ENCODE measurements at places on chromosomes 1 and 21.

GRCh38 chr1:114495486-114495885 lies 15.5 kb downstream of the TRIM33 start:
- no peak for DNase-seq

GRCh38 chr1:231428377-231428776 lies 6.3 kb upstream of the EGLN1 start:
- no peak for DNase-seq

- no peak for DNase-seq
These were observed 80.7 kb downstream of the MRPL37 start for GRCh38 chr1:54280651-54281050.

GRCh38 chr1:205663286-205663936 lies 16.9 kb downstream of the SLC45A3 start:
- no peak for DNase-seq

GRCh38 chr1:219506473-219506899 lies 106.4 kb downstream of the ZC3H11B start:
- no peak for DNase-seq

- no peak for DNase-seq
These were observed 7.7 kb upstream of the SLC26A9 start for GRCh38 chr1:205950826-205951549.

- peak; percentile 56 for DNase-seq
These were observed at the start of gene SYT6 for GRCh38 chr1:114153261-114154145. TSS of gene SYT6 (minus strand) at chr1:114153869. CDS start at chr1:114153772, 97 bp downstream.

- DNase-seq, result no peak
These were observed 873.4 kb upstream of the ADAMTS5 start for GRCh38 chr21:27840262-27840661.

- peak; percentile 52 for DNase-seq
These were observed 25.5 kb downstream of the UTS2 start for GRCh38 chr1:7827126-7827955.

DNA sequence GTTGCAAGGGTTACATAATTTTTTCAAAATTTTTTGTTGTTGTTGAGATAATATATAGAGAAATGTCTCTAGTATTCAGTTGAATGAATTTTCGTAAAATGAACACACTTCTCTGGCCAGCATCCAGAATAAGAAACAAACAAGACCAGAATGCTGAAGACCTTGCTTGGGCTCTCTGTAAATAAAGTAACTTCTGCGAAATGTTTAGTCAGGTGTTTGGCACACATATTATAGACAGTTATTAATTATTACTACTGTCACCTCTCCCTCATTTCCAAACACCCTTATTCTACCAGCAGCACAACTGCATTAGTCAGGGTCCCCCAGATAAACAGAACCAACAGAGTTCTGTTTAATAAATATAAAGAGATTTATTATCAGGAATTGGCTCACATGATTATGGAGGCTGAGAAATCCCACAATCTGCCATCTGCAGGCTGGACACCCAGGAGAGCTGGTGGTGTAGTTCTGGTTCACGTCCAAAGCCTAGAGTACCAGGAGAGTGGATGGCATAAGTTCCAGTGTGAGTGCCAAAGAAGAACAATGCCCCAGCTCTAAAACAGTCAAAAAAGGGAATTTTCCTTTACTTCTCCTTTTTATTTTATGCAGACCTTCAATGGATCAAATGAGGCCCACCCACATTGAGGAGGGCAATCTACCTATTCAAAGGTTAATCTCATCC lies 44.1 kb upstream of the KCND3 start:
- DNase-seq, result no peak

- no peak for DNase-seq
These were observed 111.8 kb upstream of the USH2A start for GRCh38 chr1:216535059-216535458.

DNA sequence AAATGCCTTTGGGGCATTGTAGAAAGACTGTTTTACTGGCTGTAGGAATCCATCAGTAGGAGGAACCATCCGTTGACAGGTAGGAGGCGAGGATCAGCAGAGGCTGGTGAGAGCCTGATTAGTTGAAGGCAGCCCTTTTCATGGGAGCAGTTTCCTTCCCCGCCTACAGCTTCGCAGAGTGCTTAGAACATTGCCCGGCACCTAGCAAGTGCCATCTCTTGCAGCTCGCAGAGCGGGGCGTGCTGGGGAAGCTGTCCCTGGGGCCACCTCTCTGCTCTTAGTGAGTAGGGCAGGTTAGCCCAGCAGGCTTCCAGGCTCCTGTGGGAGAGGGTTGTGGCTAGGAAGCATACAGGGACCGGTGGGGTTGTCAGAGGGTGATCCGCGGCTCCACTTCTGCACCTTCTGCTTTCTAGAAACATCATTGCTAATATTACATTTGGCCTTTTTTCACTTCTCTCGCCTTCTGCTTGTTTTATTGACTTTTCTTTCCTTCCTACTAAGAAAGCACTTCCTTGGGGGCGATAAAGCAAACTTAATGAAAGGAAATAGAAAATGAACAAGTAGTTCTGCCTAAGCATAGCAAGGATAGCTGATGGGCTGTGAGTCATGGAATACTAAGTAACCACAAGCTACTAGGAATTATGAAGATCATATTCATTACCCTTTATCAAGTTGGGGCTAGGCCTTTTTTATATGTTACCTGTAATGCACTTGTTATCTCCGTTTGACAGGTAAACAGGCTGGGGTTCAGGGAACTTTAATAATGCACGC lies 176.7 kb downstream of the GALNT2 start:
- DNase-seq, result no peak

DNA sequence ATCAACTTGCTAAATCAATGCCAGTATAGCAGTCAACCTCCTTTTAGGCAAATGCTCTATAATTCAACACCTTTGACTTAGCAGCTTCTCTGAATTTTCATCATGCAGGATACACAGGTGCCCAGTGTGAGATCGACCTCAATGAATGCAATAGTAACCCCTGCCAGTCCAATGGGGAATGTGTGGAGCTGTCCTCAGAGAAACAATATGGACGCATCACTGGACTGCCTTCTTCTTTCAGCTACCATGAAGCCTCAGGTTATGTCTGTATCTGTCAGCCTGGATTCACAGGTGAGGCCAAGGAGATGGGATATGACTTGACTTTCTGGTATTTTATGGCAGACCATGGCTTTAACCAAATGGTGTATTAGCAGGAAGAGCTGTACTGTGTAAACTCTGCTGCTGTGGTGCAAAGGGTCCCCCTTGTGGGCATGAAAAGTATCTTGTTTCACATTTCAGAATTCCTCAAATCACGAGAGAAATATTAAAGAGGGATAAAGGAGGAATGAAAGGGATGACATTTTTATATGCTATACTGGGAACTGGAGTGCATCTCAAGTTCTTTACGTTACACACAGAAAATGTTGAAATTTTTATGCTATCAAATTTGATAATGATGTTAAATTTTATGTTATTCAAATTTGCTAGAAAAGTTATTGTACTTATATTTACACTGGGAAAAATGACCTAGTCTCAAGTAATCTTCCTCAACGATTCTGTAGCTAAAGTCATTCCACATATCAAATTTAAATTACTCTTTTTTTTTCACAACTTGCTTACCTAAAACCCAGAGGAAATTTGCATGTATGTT lies 88.9 kb downstream of the CRB1 start:
- DNase-seq, result no peak

DNA sequence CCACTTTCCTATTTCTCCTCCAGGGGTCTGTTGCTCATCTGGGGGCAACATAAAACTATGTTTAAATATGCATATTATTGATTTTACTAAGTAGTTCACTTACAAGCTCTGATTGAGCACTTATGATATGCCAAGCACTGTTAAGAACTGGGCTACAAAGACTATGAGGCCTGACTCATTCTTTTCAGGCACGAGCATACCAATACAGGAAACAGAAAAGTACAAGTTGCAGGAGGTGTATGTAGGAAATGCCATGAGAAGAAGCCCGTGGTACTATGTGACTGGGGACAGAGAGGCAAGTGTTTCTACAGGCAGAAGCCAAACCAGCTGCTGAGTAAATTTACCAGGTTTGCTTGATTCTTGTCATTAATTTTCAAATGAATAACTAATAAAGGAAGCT lies 120.4 kb upstream of the PTGFR start:
- no peak for DNase-seq

DNA sequence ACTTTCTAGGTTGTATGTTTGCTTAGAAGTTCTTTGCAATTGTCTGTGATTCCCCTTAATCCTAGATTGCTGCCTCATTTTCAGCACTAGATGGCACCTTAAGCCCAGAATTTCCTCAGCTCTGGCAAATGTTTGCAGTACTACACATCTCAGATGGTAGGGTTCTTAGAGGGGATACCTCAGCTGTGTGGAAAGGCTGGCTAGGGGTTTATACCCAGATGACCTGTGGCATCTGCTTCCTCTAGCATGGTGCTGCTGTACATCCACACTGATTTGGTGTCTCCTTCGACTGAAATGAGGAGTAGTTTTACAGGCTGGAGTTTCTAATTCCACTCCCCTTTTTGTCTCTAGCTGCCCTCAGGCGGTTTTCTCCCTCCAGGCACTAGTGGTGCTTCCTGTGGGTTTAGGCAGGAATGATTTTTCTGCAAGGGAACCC lies 23.5 kb downstream of the ASB17 start:
- no peak for DNase-seq

- no peak for DNase-seq
These were observed 58.8 kb downstream of the ATP6V1G3 start for GRCh38 chr1:198481661-198482060.
